Mucosa of descending colon (tissue), 3 donors: ENCODE measurements at places on chromosomes 12 and 14. TPM values are rescaled to one million over a fixed set of nuclear protein-coding genes. Genes with fewer than 3 reads are reported as not detected.

DNA sequence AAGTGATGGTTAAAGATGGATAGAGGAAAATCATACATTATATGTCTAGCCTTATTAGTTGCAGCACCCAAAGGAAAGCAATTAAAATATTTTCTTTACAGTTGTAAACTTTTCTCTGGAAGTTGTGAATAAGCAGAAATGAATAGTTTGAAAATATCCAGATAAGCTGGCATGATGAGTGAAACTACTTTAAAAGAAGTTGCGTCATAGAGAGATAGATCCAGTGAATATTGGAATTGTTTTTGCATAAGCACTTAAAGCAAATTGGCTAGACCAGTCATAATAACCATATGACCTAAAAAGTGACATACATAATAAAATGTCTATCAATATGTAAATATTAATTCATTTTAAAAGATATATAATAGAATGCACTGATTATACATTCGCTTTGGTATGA lies 132.1 kb downstream of the SOX5 start:
- no peak for DNase-seq

DNA sequence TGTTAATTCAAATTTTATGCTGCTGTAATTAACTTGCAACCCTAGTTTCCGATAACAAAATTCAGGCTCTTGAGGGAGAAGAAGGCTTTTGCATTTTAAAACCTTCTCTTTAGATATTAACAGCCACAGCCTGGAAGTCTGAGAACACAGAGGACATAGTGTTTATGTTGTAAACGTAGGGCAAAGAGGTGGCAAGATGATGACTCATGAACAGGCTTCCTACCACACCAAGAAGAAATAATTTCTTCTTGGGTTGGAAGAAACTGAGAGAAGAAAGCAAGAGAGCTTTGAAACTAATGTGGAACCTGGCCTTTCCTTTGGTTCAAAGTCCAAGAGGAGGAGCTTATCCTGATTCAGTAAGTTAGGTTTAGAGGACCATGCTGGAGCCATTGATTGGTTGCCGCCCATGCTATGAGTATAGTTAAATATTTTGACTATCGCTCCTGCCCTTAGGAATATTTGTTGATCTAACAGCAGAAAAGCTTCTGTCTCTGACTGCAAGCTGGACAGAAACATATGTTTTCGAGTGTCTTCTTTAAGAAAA lies 31.8 kb downstream of the CCDC198 start:
- DNase-seq = no peak

DNA sequence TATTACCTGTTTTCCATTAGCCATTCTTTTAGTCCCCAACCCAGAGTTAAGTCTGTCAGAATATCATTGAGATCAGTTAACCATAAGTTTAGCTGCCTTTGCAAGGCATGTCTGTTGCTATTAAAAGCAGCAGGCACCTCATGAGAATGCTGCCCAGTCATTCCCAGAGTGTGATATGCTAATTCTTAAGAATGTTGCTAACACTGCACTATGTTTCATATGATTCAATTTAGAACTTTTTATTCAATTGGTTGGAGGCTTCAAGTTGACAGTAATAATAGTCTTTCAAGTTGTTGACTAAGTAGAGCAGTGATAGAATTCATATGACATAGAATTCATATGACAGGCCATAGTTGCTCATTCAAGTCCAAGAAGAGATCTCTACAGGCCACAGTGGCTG lies 292.3 kb downstream of the FUT8 start:
- no peak for DNase-seq

DNA sequence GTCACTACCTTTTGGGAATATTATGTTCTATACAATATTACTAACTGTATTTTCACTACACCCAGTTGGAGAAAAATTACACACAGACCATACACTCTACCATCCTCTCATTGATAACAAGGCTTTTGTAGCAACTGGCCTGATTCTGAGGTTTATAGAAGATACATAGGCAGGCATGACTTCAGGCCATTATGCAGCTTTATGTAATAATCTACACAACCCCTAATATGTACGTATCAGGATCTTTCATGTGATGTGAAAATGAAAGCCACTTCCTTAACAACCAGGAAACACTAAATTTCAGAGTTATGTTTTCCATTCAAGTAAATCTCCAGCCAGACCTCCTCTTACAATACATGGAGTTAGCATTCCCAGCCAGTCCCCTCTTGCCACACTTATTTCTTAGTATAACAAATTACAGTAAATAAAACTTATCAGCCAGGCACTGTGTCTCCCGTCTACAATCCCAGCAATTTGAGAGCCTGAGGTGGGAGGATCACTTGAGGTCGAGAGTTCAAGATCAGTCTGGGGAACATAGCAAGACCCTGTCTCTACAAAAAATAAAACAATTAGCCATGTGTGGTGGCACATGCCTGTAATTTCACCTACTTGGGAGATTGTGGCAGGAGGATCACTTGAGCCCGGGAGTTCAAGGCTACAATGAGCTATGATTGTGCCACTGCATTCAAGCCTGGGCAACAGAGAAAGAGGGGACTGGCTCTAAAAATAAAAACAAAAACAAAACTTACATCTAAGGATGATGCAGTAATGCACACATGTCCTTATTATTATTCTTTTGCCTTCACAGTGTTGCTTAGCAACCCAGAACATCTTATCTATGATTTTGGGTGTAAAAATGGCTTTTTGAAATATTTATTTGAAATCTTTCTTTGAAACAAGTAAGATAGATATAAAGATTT lies 10.4 kb upstream of the OSBPL8 start:
- no peak for DNase-seq

TSPAN11 gene
- total RNA-seq = 4.2 TPM

DNA sequence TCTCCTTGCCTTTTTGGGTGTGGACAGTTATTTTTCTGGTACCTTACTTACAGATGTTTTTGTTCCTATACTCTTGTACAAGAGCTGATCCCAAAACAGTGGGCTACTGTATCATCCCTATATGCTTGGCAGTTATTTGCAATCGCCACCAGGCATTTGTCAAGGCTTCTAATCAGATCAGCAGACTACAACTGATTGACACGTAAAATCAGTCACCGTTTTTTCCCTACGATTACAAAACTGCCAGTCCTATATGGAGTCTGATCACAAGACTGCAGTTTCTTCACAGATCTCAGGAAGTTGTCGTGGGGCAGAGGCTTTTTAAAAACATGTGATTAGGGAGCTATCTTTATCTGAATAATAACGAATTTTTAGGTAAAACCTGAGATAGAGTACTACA lies 1.3 kb downstream of the LYSET start:
- no peak for DNase-seq

DNA sequence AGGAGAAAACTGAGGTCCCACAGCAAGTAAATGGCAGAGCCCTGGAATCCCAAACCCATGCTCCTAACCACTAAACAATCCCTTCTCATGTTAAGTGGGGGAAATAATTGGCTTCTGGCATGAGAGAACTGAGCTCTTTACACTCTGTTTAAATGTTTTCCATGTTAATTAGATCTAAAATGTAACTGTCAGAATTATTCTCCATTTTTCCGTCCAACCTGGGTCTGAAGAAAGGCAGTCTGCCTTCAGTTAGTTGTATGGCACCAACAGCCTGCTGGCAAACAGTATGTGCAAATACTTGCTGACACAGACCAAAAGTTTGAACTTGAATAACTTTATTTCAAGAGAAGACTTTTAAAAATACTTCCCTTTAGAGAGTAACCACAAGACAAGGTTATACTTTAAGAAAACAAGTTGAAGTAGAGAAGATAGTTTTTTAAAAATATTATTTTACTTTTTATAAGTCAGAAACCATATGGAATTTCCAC lies 59.7 kb downstream of the E2F7 start:
- DNase-seq = no peak

CCDC177 gene
- total RNA-seq = not detected

GRCh38 chr12:96570579-96570978 lies 81.2 kb downstream of the CFAP54 start:
- DNase-seq = no peak
